ENCODE measurements at places on chromosomes 13 and 19. TPM values are rescaled to one million over a fixed set of nuclear protein-coding genes. Genes with fewer than 3 reads are reported as not detected.
A peak's percentile ranks its signal among the peaks of the same experiment; 100 is the strongest.

GRCh38 chr13:113937073-113937472 lies 36.8 kb downstream of the C13orf46 start:
- DNase-seq = no peak
- no peak overlapping the region for H3K27ac ChIP-seq
- H3K27me3 ChIP-seq = peaks cover 10% of the 10 kb centered on the region

GRCh38 chr19:3162418-3163229 lies 15.9 kb upstream of the S1PR4 start:
- no peak for DNase-seq
- no peaks in the 10 kb centered on the region for H3K27me3 ChIP-seq
- no peaks in the 10 kb centered on the region for H3K36me3 ChIP-seq
- no peak overlapping the region for H3K27ac ChIP-seq
- H3K4me1 ChIP-seq = peaks cover 20% of the 10 kb centered on the region

ADGRE3 gene
- total RNA-seq = not detected

TEKTIP1 gene
- total RNA-seq = 8.1 TPM

DNA sequence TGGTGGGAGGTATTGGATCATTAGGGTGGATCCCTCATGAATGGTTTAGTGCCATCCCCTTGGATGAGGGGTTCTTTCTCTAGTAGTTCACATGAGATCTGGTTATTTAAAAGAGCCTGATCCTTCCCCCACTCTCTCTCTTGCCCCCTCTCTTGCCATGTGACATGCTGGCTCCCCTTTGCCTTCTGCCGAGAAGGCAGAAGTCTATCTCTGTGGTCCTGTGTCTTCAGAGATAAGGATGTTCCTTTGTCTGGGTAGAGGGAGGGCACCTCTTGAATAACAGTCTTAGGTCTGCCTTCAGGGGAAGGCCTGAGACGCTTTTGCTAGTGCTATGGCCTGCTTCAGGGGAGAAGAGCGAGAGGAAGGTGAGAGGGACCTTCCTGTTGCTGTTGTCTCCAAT lies 2.0 kb upstream of the ZDHHC20 start:
- peaks cover 25% of the 10 kb centered on the region for H3K4me1 ChIP-seq
- DNase-seq = no peak
- no peak overlapping the region for H3K27ac ChIP-seq
- no peak overlapping the region for H3K4me3 ChIP-seq
- H3K36me3 ChIP-seq = no peaks in the 10 kb centered on the region

DNA sequence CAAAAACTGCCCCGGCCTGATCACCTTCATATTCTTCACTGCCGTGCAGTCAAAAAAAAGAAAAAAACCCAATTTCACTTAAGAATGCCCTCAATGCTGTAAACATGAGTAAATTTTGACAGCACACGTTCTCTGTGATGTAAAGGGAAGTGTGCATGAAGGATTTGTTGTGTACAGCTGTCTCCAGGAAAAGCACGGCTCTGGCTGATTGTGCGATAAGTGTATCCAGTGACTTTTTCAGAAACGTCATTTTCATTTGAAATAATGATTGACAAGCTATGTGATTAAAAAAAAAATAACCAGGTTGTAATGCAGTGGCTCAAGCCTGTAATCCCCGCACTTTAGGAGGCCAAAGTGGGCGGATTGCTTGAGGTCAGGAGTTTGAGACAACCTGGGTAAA lies 39.6 kb downstream of the ANKRD10 start:
- peaks cover 8% of the 10 kb centered on the region for H3K36me3 ChIP-seq
- H3K4me1 ChIP-seq = peaks cover 8% of the 10 kb centered on the region
- H3K4me3 ChIP-seq = peak overlapping the region; percentile 70
- no peak for DNase-seq

GRCh38 chr19:45947926-45948325 lies 25.7 kb downstream of the NOVA2 start:
- H3K4me3 ChIP-seq = no peak overlapping the region
- no peaks in the 10 kb centered on the region for H3K36me3 ChIP-seq
- peaks cover 5% of the 10 kb centered on the region for H3K4me1 ChIP-seq

DNA sequence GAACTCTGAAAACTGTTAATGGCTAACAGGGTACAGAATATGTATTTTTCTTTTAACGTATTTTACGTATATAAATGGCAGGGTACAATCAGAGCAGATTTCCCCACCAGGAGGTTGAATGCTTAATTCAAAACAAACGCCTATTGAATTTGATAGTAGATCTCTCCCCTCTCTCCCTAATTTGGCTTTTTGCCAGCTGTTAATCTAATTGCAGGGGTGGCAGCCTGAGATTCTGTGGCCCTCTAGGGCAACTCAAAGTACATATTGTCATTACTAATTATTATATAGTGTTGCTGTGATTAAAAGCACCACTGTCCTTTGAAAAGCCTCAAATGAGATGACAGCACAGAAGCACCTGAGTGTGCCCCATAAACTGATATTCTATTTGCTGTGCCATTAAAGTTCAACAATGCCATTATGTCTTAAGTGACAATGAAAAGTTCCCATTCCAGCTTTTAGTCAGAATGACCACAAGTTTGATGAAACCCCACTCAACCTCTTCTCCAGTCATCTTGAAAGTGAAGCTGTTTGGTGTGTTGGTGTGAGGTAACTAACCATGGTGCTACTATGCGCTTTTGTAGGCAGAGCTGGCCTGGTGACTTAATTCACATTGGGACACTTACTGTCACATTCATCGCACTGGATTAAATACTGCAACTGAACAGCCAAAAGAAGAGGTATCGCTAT lies 351.4 kb downstream of the KCNRG start:
- H3K36me3 ChIP-seq = no peaks in the 10 kb centered on the region
- peak overlapping the region; percentile 63 for H3K4me3 ChIP-seq
- peaks cover 60% of the 10 kb centered on the region for H3K4me1 ChIP-seq
- no peak for DNase-seq

CEACAM8 gene
- total RNA-seq = not detected

DNA sequence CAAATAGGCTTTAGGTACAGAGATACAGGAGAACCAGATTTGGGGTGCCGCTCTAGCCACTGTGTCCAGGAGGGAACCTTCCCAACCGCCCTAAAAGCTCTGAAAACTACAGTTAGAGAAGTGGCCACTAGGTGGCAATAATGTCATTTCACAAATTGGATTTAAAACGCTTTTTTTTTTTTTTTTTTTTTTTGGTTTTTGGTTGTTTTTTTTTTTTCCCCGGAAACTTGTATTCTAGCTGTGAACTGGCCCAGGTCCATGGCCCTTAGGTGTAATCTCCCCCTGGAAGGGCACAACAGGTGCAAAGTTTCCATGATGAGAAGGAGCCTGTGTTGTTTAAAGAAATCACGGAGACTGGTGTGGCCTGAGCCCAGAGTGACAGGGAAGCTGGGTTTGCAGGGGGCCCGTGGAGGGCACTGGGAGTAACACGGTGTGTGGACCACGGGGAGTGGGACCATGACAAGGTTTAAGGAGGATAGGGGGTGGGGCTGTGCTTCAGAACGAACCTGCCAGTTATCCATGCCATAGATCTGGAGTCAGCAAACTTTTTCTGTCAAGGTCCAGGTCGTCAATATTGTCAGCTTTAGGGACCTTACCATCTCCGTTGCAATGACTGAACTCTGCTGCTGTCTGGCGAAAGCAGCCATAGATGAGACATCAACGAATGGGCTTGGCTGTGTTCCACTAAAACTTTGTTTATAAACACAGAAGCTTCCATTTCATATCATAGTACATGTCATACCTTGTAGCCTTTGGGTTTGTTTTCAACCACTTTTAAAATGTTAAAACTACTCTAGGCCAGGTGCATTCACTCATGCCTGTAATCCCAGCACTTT lies 10.1 kb downstream of the OR1I1 start:
- peaks cover 3% of the 10 kb centered on the region for H3K4me1 ChIP-seq
- H3K27me3 ChIP-seq = peaks cover 9% of the 10 kb centered on the region
- no peaks in the 10 kb centered on the region for H3K36me3 ChIP-seq
- no peak overlapping the region for H3K4me3 ChIP-seq
- DNase-seq = no peak
- no peak overlapping the region for H3K27ac ChIP-seq

- no peaks in the 10 kb centered on the region for H3K27me3 ChIP-seq
- no peak overlapping the region for H3K4me3 ChIP-seq
- H3K36me3 ChIP-seq = peaks cover under 1% of the 10 kb centered on the region
- no peak for DNase-seq
- peaks cover 59% of the 10 kb centered on the region for H3K4me1 ChIP-seq
Measured at GRCh38 chr13:49370371-49370770, 73.5 kb downstream of the CAB39L start.

DNA sequence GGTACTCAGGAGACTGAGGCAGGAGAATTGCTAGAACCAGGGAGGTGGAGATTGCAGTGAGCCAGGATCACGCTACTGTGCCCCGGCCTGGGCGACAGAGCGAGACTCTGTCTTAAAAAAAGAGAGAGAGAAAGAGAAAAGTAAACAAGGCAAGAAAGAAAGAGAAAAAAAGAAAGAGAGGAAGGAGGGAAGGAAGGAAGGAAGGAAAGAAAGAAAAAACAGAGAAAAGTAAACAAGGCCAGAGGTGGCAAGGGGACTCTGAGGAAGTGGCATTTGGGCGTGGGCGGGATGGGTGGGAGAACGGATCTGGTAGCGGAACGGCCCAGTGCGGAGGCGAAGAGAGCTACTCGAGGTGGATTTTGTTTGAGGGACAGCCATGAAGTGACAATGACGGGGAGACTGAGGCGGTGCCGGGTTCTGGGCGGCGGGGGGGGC lies 7.5 kb upstream of the ARRDC2 start:
- H3K4me3 ChIP-seq = peak overlapping the region; percentile 79
- no peaks in the 10 kb centered on the region for H3K27me3 ChIP-seq
- DNase-seq = no peak
- H3K27ac ChIP-seq = peak overlapping the region; percentile 96
- peaks cover 6% of the 10 kb centered on the region for H3K36me3 ChIP-seq

DNA sequence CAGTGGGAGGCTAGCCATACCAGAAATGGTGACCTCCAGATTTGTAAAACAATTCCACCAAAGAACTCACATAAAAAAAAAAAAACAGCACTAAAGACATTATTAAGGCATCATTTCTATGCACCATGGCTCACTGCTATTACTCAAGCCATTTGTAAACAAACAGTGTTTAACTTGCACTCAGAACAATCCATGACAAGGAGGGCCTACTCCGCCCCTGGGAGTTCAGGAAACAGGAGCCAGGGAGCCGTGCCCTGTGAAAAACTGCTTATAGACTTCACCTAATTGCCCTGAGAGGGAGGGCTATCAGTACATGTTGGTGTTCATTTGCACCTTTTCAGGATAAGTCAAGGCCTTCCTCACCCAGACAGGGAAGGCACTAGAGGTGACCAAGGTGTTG lies 103.2 kb downstream of the ZNF429 start:
- H3K27ac ChIP-seq = no peak overlapping the region
- no peak overlapping the region for H3K4me3 ChIP-seq
- DNase-seq = no peak
- no peaks in the 10 kb centered on the region for H3K27me3 ChIP-seq
- peaks cover 17% of the 10 kb centered on the region for H3K4me1 ChIP-seq

- DNase-seq = no peak
- no peak overlapping the region for H3K4me3 ChIP-seq
- peaks cover 17% of the 10 kb centered on the region for H3K4me1 ChIP-seq
- H3K27ac ChIP-seq = no peak overlapping the region
- H3K36me3 ChIP-seq = no peaks in the 10 kb centered on the region
- peaks cover 37% of the 10 kb centered on the region for H3K27me3 ChIP-seq
Measured at GRCh38 chr19:7505288-7505681, 10.6 kb upstream of the ZNF358 start.

CGB1 gene
- not detected for total RNA-seq

DNA sequence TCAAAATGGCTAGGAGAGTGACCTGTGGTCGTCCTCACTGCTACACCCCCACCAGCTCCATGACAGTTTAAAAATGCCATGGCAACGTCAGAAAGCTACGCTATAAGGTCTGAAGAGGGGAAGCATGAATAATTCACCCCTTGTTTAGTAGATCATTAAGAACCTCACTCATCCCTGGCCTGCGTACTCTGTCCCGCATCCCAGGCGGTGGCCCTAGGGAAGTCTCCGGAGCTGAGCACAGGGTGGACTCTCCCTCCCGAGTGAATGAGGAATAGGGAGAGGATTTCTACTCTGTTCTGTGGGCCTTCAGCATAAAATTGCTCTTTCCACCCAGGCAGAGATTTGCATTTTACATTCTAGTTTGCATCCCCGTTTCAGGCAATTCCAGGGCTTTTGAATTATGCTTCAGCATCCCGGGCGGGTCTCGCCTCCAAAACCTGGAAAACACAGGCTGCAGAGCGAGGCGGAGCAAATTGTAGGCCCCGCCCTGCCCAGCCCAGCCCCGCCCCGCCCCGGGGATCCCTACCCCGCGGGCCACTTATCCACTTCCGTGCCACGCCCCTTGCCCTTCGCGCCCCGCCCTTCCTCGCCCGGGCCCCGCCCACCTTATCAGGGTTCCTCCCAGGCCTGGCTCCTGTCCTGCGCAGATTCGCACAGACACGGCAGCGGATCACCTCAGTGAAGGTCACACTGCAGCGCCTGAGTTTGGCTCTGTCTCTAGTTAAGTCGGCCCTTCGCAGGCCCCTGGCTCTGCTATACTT lies 7.5 kb upstream of the ZNF525 start:
- no peaks in the 10 kb centered on the region for H3K4me1 ChIP-seq
- no peak for DNase-seq
- H3K27ac ChIP-seq = no peak overlapping the region
- H3K36me3 ChIP-seq = peaks cover 26% of the 10 kb centered on the region
- no peaks in the 10 kb centered on the region for H3K27me3 ChIP-seq

NLRP11 gene
- total RNA-seq = 0.17 TPM

GRCh38 chr19:57905258-57905657 lies 11.1 kb downstream of the ZNF417 start:
- H3K36me3 ChIP-seq = peaks cover 32% of the 10 kb centered on the region
- H3K4me3 ChIP-seq = peak overlapping the region; percentile 22

GRCh38 chr13:113637262-113638160 lies 20.5 kb downstream of the ATP4B start:
- peaks cover 81% of the 10 kb centered on the region for H3K36me3 ChIP-seq
- H3K27me3 ChIP-seq = no peaks in the 10 kb centered on the region
- peak; percentile 11 for DNase-seq
- no peak overlapping the region for H3K4me3 ChIP-seq
- H3K27ac ChIP-seq = no peak overlapping the region
- H3K4me1 ChIP-seq = peaks cover 2% of the 10 kb centered on the region

- no peak overlapping the region for H3K27ac ChIP-seq
- no peaks in the 10 kb centered on the region for H3K27me3 ChIP-seq
- H3K4me1 ChIP-seq = no peaks in the 10 kb centered on the region
- H3K4me3 ChIP-seq = no peak overlapping the region
Measured at GRCh38 chr13:38785042-38785441, 98.2 kb downstream of the FREM2 start.

TUBA3C gene
- not detected for total RNA-seq

ZNF835 gene
- 5.5 TPM for total RNA-seq

DNA sequence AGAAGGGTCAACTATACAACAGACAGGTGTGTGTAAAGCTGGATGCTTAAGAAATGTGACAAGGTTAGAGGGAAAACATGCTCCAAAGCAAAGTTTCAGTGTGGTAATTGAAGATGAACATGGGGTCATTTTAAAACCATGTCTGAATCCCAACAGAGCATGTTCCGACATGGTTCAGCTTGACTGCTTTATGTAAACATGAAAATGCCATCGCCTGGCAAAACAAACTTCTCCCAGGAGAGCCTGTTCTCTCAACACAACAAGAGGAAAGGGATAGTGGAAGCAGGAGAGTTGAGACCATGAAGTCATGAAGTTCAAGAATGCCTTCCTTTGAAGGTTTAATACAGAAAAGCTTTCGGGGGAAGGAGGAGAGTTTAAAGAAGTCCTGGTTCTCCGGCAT lies 85.8 kb downstream of the EPSTI1 start:
- peaks cover 69% of the 10 kb centered on the region for H3K36me3 ChIP-seq
- DNase-seq = no peak
- H3K4me1 ChIP-seq = no peaks in the 10 kb centered on the region
- no peak overlapping the region for H3K27ac ChIP-seq
